ENCODE measurements at places on chromosomes 1 and 21. TPM values are rescaled to one million over a fixed set of nuclear protein-coding genes. Genes with fewer than 3 reads are reported as not detected.

Gene SERTAD4
- total RNA-seq: not detected

GRCh38 chr1:211420389-211420788 lies 71.6 kb downstream of the RD3 start:
- H3K27ac ChIP-seq: peak overlapping the region; percentile 0
- no peak overlapping the region for H3K4me3 ChIP-seq
- DNase-seq: peak; percentile 26
- H3K27me3 ChIP-seq: no peaks in the 10 kb centered on the region
- peaks cover 22% of the 10 kb centered on the region for H3K4me1 ChIP-seq

DNA sequence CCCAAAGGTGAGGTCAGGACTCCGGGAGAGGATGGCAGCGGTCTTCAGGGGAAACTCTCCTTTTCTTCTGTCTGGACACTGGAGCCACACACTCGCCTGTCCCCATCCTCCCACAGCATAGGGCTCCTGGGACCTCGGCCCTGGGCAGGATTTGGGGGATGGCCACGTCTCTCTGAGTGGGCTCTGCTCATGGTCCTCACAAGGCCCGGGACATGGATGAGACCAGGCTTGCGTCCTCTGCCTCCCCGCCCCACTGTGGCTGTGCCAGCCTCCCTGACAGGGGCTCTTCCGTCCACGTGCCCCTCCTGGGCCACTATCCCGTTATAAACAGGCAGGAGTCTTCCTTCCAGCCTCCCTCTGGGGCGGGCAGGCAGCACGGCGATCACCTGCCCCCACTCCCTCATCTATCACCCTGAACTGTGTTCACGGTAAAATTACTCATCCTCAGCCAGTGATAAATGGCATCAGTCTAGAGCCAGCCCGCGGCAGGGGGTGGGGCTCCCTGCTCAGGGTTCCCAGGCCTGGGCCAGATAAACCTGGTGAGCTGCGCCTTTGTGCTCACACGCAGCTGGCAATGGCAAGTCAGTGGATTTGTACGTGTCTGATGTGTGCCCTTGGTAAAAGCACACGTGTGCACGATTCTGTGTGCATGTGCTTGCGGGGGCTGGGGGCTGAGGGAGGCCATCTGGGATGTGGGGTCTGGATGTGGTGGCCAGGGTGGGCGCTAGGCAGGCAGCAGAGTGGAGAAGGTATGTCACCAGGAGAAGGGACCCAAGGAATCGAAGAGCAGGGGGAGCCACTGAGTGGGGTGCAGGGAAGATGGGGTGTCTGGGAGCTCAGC lies 12.6 kb upstream of the SAMD11 start:
- H3K4me3 ChIP-seq: no peak overlapping the region
- no peaks in the 10 kb centered on the region for H3K36me3 ChIP-seq
- no peak for DNase-seq
- H3K4me1 ChIP-seq: peaks cover 8% of the 10 kb centered on the region

DNA sequence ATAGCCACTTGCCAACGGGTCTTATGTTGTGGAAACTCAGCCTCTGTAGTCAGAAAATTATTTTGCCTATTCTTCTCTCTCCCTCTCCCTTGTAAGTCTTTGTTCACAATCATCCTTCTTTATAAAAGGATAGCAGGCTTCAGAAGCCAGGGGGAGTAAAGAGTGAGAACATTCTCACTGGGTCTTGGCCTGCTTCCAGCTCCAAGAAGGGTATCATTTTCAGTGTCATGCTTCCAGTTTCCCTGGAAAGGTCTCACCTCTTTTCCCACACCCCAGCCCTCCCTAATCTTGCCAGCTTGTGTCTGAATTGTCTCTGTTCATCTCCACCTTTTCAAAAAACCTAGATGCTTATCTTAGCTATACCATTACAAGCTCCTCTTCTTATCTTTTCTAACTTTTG lies 346.2 kb upstream of the LRRC7 start:
- no peak overlapping the region for H3K4me3 ChIP-seq
- H3K27ac ChIP-seq: no peak overlapping the region
- no peaks in the 10 kb centered on the region for H3K4me1 ChIP-seq
- no peaks in the 10 kb centered on the region for H3K27me3 ChIP-seq
- H3K36me3 ChIP-seq: no peaks in the 10 kb centered on the region
- no peak for DNase-seq

DNA sequence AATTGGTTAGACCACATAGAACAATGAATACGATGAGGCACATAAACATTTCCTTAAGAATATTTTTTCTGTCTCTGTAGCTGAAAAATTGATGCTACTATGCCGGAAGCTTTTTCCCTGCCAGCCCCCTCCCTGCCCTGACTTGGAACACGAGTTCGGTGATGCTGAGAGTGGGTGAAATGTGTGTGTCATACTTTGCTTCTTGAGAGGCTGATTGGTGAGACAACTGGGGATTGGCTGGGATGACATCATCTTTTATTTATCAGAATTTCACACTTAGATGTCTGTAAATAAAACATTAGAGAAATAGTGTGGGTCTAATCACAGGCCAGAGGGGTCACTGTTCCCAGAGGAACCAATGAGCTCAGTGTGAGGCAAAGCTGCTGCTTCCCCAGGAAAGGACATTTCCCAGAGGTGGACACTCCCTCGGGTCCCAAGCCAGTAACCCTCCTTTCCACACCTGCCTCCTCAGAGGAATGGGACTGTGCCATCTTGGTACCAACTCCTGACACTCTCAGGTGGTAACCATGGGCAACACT lies 195.4 kb upstream of the C1orf174 start:
- no peak overlapping the region for H3K4me3 ChIP-seq
- no peak overlapping the region for H3K27ac ChIP-seq
- H3K36me3 ChIP-seq: no peaks in the 10 kb centered on the region
- H3K27me3 ChIP-seq: no peaks in the 10 kb centered on the region

DNA sequence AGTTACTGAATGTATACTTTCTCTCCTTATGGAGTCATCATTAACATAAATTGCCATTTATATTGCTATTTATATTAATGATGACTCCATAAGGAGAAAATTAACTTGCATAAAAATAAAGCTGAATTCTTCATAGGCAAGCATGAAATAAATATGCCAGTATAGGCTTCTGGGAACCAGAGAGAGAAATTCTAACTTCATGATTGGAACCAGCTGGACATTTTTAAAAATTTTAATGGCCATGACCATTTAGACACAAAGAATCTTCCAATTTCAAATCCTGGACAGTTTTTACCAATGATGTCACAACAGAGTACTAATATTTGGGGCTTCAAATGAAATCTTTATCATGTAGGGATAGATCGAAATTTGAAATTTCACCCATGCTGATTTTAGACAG lies 268.7 kb downstream of the PTGER3 start:
- no peaks in the 10 kb centered on the region for H3K27me3 ChIP-seq
- no peaks in the 10 kb centered on the region for H3K4me1 ChIP-seq
- H3K4me3 ChIP-seq: no peak overlapping the region
- DNase-seq: no peak
- no peak overlapping the region for H3K27ac ChIP-seq
- H3K36me3 ChIP-seq: no peaks in the 10 kb centered on the region

Gene MTARC1
- total RNA-seq: not detected

Gene CLCA1
- total RNA-seq: not detected

DNA sequence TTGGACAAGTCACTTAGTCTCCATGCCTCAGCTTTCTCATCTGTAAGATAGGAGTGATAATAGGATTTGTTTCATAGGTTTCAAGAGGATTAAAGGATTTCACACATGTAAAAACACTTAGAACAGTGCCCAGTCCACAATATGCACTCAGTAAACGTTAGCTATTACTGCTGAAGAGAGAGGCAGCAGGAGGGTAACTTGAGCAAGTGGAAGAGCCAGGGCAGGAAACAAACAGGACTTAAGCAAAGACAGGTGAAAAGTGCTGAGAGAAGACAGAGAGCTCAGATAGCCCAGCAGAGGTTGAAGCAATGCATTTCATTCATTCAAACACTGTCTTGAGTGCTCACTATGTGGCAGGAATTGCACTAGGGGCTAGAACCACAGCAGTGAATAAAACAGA lies 21.1 kb upstream of the H3-3A start:
- DNase-seq: no peak
- H3K4me3 ChIP-seq: no peak overlapping the region
- no peak overlapping the region for H3K27ac ChIP-seq
- no peaks in the 10 kb centered on the region for H3K36me3 ChIP-seq
- H3K27me3 ChIP-seq: no peaks in the 10 kb centered on the region
- H3K4me1 ChIP-seq: no peaks in the 10 kb centered on the region

DNA sequence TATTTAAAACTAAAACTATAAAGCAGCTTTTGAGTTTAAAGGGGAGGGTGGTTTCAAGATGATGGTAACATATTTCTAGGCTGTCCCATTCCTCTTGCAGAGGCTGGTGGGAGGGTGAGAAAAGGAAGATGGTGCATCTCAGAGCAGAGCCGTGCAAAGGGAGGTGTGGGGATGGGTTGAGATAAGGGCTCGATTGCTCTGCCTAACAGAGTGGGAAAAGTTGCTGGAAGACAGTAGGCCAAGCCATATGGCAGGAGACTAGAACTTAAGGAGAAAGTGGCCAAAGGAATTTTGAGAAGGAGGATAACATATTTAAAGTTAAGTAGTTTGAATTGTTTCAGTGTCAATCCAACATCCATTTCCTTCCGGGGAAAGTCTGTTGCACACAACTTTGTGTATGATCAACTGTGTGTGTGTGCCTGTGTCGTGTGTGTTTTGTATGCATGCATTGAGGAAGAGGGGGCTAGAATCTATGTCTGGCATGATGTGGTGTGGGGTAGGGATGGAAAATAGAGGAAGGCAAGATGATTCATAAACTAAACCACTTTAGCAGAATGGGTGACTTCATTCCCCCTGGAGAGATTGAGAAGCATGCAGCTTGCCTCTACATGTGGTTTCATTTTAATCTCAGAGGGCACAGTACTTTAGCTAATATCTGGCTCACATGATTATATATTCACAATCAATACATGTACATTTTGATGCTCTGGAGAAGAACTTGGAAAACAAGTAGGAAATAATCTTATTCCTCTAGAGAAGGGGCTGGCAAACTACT lies 145.0 kb upstream of the DNAH14 start:
- H3K27ac ChIP-seq: no peak overlapping the region
- no peaks in the 10 kb centered on the region for H3K36me3 ChIP-seq
- no peak overlapping the region for H3K4me3 ChIP-seq
- H3K4me1 ChIP-seq: peaks cover 12% of the 10 kb centered on the region
- H3K27me3 ChIP-seq: no peaks in the 10 kb centered on the region

DNA sequence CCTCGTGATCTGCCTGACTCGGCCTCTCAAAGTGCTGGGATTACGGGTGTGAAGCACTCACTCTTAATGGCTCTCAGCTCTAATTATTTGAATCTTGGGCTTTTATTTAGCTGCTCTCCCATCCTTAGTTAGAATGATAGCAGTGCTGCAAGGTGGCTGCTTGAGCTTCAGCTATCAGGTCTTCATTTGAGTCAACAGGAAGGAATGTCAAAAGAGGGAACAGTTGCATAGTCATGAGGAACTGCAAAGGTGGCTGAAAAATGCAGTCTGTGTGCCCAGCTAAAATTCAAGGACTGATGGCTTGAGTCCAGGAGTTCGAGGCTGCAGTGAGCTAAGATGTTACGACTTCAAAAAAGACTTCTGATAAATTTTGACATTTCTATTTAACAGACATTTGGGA lies 55.6 kb downstream of the UCK2 start:
- no peaks in the 10 kb centered on the region for H3K27me3 ChIP-seq
- DNase-seq: no peak
- no peak overlapping the region for H3K4me3 ChIP-seq
- peaks cover under 1% of the 10 kb centered on the region for H3K36me3 ChIP-seq
- peaks cover 28% of the 10 kb centered on the region for H3K4me1 ChIP-seq

DNA sequence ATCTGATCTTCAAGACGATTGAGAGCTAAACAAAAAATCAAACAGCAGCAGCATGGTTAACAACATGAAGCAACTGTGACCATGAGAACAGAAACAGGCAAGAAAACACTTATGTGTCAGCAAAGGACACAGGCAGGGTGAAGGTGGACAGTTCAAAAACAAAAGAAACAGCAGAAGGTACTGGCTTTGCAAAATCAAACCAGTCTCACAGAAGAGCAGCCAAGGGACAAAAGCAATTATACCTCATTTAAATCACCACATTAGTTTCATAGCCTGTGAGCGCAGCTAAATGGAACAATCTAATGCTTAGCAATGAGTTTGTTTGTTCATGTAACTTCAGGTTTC lies 59.1 kb downstream of the CAPN2 start:
- H3K27me3 ChIP-seq: no peaks in the 10 kb centered on the region
- H3K27ac ChIP-seq: peak overlapping the region; percentile 38
- no peak for DNase-seq
- H3K4me3 ChIP-seq: no peak overlapping the region
- H3K4me1 ChIP-seq: peaks cover 35% of the 10 kb centered on the region

Gene BCAR3
- total RNA-seq: 3.1 TPM

DNA sequence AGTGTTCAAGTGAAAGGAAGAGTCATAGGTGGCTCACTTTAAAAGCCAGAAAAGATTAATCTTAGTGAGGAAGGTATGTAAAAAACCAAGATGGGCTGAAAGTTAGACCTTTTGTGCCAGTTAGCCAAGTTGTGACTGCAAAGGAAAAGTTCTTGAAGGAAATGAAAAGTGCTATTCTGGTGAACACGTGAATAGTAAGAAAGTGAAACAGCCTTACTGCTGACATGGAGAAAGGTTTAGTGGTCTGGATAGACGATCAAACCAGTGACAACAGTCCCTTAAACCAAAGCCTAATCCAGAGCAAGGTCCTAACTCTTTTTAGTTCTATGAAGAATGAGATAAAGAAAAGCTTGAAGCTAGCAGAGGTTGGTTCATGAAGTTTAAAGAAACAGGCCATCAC lies 106.4 kb downstream of the CTH start:
- no peak overlapping the region for H3K27ac ChIP-seq
- H3K36me3 ChIP-seq: no peaks in the 10 kb centered on the region
- peaks cover 12% of the 10 kb centered on the region for H3K4me1 ChIP-seq
- peaks cover 4% of the 10 kb centered on the region for H3K27me3 ChIP-seq
- H3K4me3 ChIP-seq: no peak overlapping the region

Data from activated CD4-positive, alpha-beta memory T cell treated with anti-CD3 and anti-CD28 coated beads, Interleukin-2, amount 10 ng/mL, durations not matched to agents 7 days and 5 days (primary cell).